ENCODE measurements at places on chromosomes 13 and 19. TPM values are rescaled to one million over a fixed set of nuclear protein-coding genes. Genes with fewer than 3 reads are reported as not detected.

GRCh38 chr13:50866817-50867636, 23.5 kb upstream of the DLEU7 start:
- DNase-seq: no peak
- no peaks in the 10 kb centered on the region for H3K36me3 ChIP-seq
- H3K4me3 ChIP-seq: no peak overlapping the region
- H3K27me3 ChIP-seq: peaks cover 3% of the 10 kb centered on the region
- no peaks in the 10 kb centered on the region for H3K4me1 ChIP-seq

- no peaks in the 10 kb centered on the region for H3K27me3 ChIP-seq
- H3K36me3 ChIP-seq: peaks cover 9% of the 10 kb centered on the region
- no peak overlapping the region for H3K27ac ChIP-seq
- DNase-seq: no peak
- no peaks in the 10 kb centered on the region for H3K4me1 ChIP-seq
- no peak overlapping the region for H3K4me3 ChIP-seq
Observed at GRCh38 chr19:45363861-45364459, 6.4 kb downstream of the ERCC2 start.

DNA sequence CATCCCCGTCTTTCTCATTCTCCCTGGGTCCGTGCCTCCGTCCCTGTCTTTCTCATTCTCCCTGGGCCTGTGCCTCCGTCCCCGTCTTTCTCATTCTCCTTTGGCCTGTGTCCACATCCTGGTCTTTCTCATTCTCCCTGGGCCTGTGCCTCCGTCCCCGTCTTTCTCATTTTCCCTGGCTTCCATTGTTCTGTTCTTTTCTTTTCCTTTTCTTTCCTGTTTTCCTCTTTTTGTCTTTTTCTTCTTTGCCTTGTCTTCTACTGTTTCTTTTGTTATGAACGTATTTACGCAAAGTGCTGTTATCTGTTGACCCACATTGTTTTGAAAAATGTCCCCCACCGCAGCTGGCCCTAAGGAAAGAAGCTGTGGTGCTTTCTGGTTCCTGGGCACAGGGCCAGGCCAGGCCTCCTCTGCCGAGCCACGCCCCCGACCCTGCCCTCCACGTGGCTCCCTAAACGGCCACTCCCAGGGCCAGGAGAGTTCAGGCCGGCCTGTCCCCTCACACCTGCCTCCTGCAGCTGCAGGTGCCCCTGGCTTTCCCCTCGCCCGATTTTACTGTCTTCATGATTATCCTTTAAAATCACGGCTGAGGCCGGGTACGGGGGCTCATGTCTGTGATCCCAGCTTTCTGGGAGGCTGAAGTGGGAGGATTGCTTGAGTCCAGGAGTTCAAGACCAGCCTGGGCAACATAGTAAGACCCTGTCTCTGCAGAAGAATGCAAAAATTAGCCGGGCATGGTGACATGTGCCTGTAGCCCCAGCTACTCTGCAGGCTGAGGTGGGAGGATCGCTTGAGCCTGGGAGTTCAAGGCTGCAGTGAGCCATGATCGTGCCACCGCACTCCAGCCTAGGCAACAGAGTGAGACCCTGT, 14.0 kb upstream of the TMPRSS9 start:
- DNase-seq: no peak
- H3K27ac ChIP-seq: no peak overlapping the region
- H3K4me1 ChIP-seq: no peaks in the 10 kb centered on the region
- no peaks in the 10 kb centered on the region for H3K27me3 ChIP-seq
- H3K4me3 ChIP-seq: no peak overlapping the region

DNA sequence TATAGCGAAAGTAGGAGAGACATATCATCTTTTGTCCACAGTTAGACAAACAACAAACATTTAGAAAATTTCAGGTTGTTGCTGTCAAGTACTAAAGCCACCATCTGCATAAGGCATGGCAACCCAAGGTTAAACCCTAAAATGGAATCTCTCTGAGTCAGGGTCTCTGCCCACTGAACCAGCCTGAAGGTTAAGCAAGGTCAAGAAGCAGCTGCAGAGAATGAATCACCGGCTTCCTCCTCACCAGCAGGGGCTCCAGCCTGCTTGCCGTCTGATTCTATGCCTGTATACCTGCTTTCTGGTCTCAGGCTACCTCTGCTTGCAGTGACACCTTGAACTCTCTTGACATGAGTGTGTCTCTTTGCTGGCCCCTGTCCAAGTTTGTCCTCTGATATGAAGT, 726.2 kb upstream of the SGCG start:
- no peaks in the 10 kb centered on the region for H3K27me3 ChIP-seq
- H3K4me3 ChIP-seq: no peak overlapping the region
- H3K36me3 ChIP-seq: no peaks in the 10 kb centered on the region

GRCh38 chr19:34274284-34274826, 20.0 kb downstream of the GARRE1 start:
- H3K4me3 ChIP-seq: no peak overlapping the region
- no peaks in the 10 kb centered on the region for H3K27me3 ChIP-seq
- H3K4me1 ChIP-seq: peaks cover 35% of the 10 kb centered on the region
- no peak overlapping the region for H3K27ac ChIP-seq
- no peak for DNase-seq

DNA sequence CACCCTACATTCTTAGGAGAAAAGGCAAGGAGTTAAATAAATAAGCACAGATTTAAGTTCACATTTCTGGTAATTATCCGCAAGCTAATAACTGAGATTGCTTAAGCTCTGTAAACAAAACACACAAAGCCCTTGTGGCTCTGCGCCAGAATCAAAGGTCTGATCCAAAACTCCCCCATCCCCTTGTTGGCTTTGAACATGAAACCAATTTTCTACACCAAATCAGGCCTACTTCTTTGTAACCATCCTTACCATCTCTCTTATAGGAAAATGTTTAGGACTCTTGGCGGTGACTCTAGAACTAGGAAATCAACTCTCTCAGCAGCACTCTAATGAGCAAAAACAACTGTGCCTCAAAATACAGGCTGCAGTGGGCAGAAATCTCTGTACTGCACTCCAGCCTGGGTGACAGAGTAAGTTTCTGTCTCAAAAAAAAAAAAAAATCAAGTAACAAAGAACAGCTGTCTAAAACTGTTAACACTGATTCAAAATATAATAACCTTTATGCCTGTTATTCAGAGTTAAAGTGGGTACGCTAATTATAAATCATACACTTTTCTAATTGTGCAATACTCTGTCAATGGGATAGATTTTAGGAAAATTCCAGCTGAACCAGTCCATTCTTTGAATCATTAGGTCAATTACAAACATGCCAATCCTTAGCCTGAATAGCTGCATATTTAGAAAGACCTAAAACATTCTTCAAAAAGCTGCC, 25.8 kb downstream of the ABCC4 start:
- H3K27ac ChIP-seq: no peak overlapping the region
- DNase-seq: no peak
- H3K4me3 ChIP-seq: no peak overlapping the region
- no peaks in the 10 kb centered on the region for H3K27me3 ChIP-seq

- H3K4me3 ChIP-seq: no peak overlapping the region
- peak; percentile 26 for DNase-seq
- no peaks in the 10 kb centered on the region for H3K4me1 ChIP-seq
- peaks cover 3% of the 10 kb centered on the region for H3K27me3 ChIP-seq
- no peak overlapping the region for H3K27ac ChIP-seq
- H3K36me3 ChIP-seq: no peaks in the 10 kb centered on the region
Observed at GRCh38 chr13:27283906-27284493, 13.4 kb downstream of the RASL11A start.

- no peak overlapping the region for H3K27ac ChIP-seq
- no peaks in the 10 kb centered on the region for H3K27me3 ChIP-seq
- H3K4me3 ChIP-seq: no peak overlapping the region
- H3K36me3 ChIP-seq: no peaks in the 10 kb centered on the region
- DNase-seq: peak; percentile 47
- H3K4me1 ChIP-seq: no peaks in the 10 kb centered on the region
Observed at GRCh38 chr19:29858000-29858596, 46.3 kb downstream of the CCNE1 start.

- no peaks in the 10 kb centered on the region for H3K36me3 ChIP-seq
- no peak overlapping the region for H3K4me3 ChIP-seq
- peaks cover 14% of the 10 kb centered on the region for H3K27me3 ChIP-seq
- no peaks in the 10 kb centered on the region for H3K4me1 ChIP-seq
- no peak overlapping the region for H3K27ac ChIP-seq
- peak; percentile 18 for DNase-seq
Observed at GRCh38 chr13:45623516-45624090, 8.1 kb upstream of the ERICH6B start.

DNA sequence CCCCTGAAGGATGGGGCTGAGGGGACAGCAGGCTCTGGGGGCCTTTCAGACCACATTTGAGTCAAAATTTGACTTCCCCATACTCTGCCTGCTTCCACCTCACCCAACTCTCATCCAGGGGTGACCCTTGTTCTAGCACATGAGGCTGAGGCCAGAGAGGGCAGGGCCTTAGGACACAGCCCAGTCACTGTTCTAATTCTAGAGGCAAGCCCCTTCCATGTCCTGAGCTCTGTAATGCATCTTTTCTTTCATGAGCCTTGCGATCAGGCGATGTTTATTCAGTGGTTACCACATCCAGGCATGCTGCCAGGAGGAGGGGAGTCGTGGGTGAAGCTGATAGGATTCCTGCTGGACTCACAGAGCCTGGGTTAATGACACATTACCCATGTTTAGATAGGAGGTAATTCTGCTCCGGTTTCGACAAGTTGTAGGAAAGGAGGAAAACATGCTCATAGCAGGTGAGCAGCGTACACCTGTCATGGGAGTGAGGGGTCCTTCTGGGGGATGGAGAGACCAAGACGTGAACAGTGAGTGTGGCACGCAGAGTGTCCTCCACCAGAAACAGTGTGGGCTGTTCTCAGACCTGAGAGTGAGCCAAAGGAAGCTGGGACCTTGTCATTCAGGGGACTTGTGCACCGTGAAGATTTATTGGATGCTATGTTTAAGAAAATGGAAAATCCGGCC, 9.3 kb downstream of the RPS9 start:
- H3K27me3 ChIP-seq: no peaks in the 10 kb centered on the region
- peak overlapping the region; percentile 54 for H3K27ac ChIP-seq
- DNase-seq: no peak
- peaks cover 39% of the 10 kb centered on the region for H3K4me1 ChIP-seq
- H3K36me3 ChIP-seq: peaks cover 30% of the 10 kb centered on the region

- no peak overlapping the region for H3K27ac ChIP-seq
- H3K4me3 ChIP-seq: no peak overlapping the region
- H3K4me1 ChIP-seq: no peaks in the 10 kb centered on the region
- DNase-seq: no peak
- no peaks in the 10 kb centered on the region for H3K27me3 ChIP-seq
Observed at GRCh38 chr13:36950920-36951319, 30.9 kb upstream of the SMAD9 start.

DNA sequence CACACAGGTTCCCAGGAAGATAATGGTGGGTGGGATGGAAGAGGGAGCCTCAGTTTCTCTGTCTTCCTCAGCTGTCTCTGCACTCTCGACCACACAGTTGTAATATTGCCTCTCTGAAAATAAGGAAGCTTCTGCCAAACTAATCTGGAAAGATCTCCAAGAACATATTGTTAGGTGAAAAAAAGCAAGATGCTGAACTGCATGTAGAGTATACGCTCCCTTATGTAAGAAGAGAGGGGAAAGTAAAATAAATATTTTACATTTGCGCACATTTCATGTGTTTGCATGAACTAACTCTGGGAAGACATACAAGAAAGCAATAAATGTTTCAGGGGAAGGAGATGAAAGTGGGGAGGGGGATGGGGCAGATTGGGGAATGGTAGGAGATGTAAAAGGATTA, 41.9 kb upstream of the CACNA1A start:
- H3K27ac ChIP-seq: no peak overlapping the region
- no peak overlapping the region for H3K4me3 ChIP-seq
- DNase-seq: no peak
- no peaks in the 10 kb centered on the region for H3K4me1 ChIP-seq

DNA sequence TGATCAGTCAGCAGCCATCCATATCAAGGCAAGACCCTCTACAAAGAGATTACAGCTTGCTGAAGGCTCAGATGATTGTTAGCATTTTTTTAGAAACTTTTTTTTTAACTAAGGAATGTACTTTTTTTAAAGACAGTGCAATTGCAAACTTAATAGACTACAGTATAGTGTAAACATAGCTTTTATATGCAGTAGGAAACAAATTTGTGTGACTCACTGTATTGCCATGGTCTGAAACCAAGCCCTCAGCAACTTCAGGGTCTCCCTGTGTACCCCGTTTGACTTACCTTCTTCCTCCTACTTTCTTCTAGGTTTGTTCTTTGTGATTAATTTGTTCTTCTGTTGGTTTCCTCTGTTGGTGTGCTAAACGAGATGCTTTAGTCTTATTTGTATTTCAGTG, 93.0 kb upstream of the TEX29 start:
- no peak overlapping the region for H3K4me3 ChIP-seq
- DNase-seq: no peak
- peaks cover 19% of the 10 kb centered on the region for H3K36me3 ChIP-seq
- no peaks in the 10 kb centered on the region for H3K4me1 ChIP-seq

- no peaks in the 10 kb centered on the region for H3K4me1 ChIP-seq
- no peaks in the 10 kb centered on the region for H3K27me3 ChIP-seq
- H3K4me3 ChIP-seq: no peak overlapping the region
- DNase-seq: no peak
- H3K36me3 ChIP-seq: peaks cover 7% of the 10 kb centered on the region
Observed at GRCh38 chr13:113969311-113969972, 4.4 kb downstream of the C13orf46 start.

- H3K4me3 ChIP-seq: no peak overlapping the region
- peak overlapping the region; percentile 78 for H3K27ac ChIP-seq
- H3K27me3 ChIP-seq: peaks cover 2% of the 10 kb centered on the region
- peak; percentile 75 for DNase-seq
- H3K4me1 ChIP-seq: peaks cover 51% of the 10 kb centered on the region
Observed at GRCh38 chr19:7869453-7869909, 4.7 kb downstream of the PRR36 start.

DNA sequence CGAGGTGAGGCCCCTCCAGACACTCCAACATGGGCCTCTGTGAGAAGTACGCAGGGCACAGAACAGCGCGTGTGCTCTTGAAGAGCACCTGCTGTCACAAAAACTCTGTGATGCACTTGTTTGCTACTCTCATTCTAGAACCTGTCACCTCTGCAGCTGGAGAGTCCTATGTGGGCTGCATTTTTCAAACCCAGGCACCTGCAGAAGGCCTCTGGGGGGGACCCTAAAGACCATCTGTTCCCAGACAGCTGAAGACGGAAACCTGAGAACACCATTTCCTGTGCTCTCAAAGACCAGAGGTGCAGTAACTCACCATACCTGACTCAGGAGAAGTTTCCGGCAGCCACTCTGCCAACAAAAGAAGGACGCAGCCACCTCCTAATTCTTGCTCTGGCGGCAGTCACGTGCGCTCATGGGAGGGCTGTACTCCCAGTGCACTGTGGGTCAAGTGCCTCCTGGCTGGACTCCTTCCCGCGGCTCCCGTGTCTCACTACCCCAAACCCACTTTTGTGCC, 28.1 kb downstream of the RANBP3 start:
- DNase-seq: peak; percentile 15
- H3K4me1 ChIP-seq: peaks cover 87% of the 10 kb centered on the region
- no peaks in the 10 kb centered on the region for H3K27me3 ChIP-seq
- peak overlapping the region; percentile 72 for H3K27ac ChIP-seq
- H3K36me3 ChIP-seq: peaks cover 10% of the 10 kb centered on the region

The ADGRE2 gene
- polyA plus RNA-seq: not detected

The HMG20B gene
- polyA plus RNA-seq: 38.7 TPM

The ZSCAN5A gene
- polyA plus RNA-seq: 4.4 TPM

The SIRT6 gene
- polyA plus RNA-seq: 4.0 TPM

The CXCL17 gene
- polyA plus RNA-seq: not detected

The SYMPK gene
- polyA plus RNA-seq: 5.0 TPM

The PIBF1 gene
- polyA plus RNA-seq: 21.4 TPM

The SLITRK1 gene
- polyA plus RNA-seq: not detected

The SLC8A2 gene
- polyA plus RNA-seq: not detected

The GIPC1 gene
- 44.0 TPM for polyA plus RNA-seq

The CEACAM7 gene
- polyA plus RNA-seq: not detected

The GPR183 gene
- 418 TPM for polyA plus RNA-seq

The C1QTNF9B gene
- not detected for polyA plus RNA-seq

The ZSCAN1 gene
- polyA plus RNA-seq: not detected

The ZNF534 gene
- polyA plus RNA-seq: not detected

The CSNK1A1L gene
- not detected for polyA plus RNA-seq

The ABCC4 gene
- 5.1 TPM for polyA plus RNA-seq
